Vagina (tissue), 2 donors: ENCODE measurements at places on chromosomes 7 and 10.

DNA sequence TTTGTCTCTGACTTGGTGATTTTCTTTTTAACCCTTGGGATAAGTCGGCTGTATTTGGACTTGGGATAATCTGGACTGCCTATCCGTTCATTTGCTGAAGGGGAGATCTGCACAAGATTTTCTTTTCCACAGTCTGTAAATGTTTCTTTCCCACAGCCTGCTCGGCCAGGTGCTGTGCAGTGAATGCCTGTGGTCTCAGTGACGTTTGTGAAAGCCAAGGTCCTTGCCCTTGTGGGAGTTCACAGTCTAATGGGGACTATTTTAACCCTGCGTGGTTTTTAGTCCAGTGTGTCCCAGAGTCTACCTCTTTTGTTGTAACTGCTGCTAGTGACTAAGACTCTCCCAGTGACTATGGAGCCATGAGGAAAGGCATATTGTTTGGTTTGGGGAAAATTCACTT lies 8.9 kb downstream of the PNLIP start:
- no peak overlapping the region for H3K4me3 ChIP-seq
- no peaks in the 10 kb centered on the region for H3K36me3 ChIP-seq
- H3K27me3 ChIP-seq = no peaks in the 10 kb centered on the region

DNA sequence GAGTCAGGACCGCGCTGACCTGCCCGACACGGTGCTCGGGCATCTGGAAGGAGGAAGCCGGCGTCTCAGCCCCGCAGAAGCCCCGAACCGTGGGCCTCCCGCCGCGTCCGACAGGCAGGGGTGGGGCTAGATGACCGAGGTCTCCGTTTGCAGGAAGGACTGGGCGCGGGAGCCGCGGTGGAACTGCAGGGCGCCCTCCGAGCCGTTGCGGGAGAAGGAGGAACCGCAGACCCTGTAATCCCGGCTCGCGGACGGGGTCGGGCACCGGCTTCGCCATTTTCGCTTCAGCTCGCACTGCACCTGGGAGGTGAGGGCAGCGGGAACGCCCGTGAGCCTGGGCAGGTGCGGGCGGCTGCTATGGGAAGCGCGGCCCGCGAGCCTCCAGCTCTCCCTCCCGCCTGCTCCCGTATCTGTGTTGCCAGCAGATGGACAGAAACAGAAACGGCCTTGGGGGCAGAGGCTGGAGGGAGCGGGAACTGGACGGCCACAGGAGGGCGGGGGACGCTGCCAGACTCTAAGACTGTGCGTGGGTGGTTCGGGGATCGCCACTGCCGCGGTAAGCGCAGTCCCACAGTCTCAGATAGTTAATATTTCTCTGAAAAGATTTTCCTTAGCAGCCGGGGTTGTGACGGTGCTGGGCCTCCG lies 114.1 kb downstream of the VIPR2 start:
- no peaks in the 10 kb centered on the region for H3K27me3 ChIP-seq
- DNase-seq = peak; percentile 87
- H3K36me3 ChIP-seq = no peaks in the 10 kb centered on the region
- peaks cover 32% of the 10 kb centered on the region for H3K4me1 ChIP-seq
- peak overlapping the region; percentile 48 for H3K4me3 ChIP-seq

DNA sequence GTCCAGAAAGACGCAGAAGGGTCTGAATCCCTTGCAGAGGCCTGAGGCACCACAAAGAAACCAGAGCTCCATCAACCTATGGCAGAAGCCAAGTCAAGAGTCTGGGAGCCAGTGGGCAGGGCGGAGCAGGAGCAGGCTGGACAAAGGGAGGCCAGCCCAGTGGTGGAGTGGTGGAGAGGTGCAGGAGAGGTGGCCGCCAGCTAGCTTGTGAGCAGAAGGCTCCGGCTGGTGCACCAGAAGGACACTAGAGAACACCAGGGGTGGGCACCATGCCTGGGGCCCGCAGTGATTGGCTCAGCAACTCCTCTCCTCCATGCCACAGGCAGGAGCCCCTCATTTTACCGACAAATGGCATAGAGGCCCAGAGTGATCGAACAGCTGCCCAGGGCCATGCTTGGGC lies 186.6 kb downstream of the GRID1 start:
- no peaks in the 10 kb centered on the region for H3K36me3 ChIP-seq
- H3K4me3 ChIP-seq = no peak overlapping the region

- H3K27ac ChIP-seq = no peak overlapping the region
- H3K4me1 ChIP-seq = no peaks in the 10 kb centered on the region
- no peaks in the 10 kb centered on the region for H3K36me3 ChIP-seq
Observed at GRCh38 chr10:13801907-13802288, 215.1 kb downstream of the PRPF18 start.

- H3K27ac ChIP-seq = no peak overlapping the region
- no peaks in the 10 kb centered on the region for H3K27me3 ChIP-seq
- DNase-seq = no peak
Observed at GRCh38 chr7:141648276-141649114, 53.5 kb downstream of the DENND11 start.
